ENCODE measurements at places on chromosomes 4 and X.

- peak; percentile 75 for DNase-seq
Measured at GRCh38 chrX:13647709-13648212, 5.2 kb upstream of the TCEANC start.

DNA sequence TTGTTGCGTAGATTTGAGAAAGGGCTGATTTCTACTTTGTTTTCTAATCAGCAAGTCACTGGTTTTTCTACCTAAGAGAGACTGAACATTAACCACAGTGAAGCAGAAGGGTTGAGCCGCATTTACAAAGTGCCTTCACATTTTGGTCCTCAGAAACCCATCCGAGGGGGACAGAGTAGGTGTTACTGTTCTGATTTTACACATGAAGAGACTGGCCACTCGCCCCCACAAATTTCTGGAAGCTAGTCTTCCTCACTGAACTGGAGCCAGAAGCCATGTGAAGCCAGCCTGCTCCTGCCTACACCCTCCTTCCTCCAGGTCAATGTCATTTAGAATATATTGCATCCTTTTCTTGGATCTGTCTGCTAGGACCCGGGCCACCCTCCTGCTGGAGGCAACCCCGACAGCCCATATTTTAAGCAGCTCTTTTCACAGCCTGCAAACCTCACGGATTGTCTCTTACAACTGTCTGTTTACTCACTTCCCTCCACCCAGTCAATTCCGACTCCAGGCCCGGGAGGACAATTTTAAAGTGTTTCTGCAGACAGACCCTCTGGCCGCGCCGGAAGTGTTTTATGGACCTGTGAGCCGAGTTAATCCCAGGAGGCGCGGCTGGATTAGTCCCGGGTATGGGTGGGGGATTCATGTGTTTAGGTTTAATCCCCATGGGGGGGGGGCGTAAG lies 73.2 kb upstream of the BCOR start:
- no peak for DNase-seq

GRCh38 chr4:16931339-16932305 lies 33.2 kb upstream of the LDB2 start:
- no peak for DNase-seq

DNA sequence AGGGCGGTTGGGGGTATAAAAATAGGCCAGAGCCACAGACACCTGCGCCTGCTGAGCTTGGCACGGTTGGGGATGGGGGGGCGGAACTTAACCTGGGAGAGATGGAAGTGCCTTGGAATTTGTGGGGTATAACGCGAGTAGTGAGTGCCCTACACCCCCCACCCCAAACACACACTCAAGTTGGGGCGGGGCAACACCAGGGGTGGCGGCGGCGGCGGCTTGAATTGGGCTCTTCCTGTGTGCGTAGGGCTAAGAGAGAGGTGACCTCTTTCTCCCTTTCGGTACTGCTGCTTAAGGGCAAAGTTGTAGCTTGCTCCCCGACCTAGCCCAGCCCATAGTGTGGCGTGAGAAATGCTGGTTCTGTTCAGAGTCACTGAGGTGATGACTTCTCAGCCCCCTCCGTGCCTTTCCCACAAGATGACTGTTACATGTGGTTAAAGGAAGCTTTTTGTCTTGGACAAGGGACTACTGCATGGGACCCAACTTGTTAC lies 839 bp downstream of the STK26 start:
- DNase-seq, result peak; percentile 13

GRCh38 chr4:153349206-153349805 lies 4.8 kb downstream of the MND1 start:
- no peak for DNase-seq

DNA sequence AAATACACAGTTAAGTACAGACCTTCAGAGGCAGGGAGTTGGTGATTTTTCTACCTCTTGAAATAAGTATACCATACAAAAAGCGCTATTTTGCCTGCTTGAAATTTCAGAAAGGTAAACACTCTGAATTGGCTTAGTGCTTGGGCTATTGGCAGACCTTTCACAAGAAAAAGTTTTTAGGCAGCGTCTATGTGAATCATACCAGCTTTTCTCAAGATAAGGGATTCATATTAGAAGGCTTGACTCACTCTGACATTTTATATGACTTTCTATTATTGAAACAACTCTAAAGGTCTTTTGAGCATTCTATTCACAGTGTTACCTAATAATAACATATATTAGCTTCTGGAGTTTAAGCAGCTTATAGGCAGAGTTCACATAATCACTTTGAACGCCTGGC lies 286.4 kb upstream of the FAT1 start:
- no peak for DNase-seq

- no peak for DNase-seq
Measured at GRCh38 chr4:92566269-92566668, 262.5 kb downstream of the GRID2 start.

DNA sequence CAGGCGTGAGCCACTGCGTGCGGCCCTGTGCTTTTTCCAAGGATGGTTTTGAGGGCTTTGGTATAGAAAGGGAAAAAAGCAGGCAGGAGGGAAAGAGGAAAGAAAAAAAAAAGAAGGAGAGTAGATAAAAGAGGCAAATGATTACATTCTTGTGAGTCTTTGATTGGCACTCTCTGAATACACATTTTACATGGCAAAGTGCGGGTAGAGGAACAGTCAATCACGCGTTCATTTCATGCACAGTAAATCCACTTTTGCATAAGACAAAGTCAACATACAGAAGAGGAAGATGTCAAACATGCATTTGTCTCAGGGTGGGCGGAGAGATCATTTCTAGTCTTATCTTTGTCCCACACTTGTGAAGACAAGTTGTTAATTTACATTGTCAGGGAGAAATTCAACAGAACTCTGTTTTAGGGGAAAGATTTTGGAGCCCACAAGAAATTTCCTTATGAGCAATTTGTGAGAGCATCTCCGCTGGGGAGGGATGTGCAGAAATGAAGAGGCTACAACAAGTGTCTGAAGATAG lies 183.2 kb downstream of the DHRSX start:
- no peak for DNase-seq
